ENCODE measurements at places on chromosomes 13 and 19. TPM values are rescaled to one million over a fixed set of nuclear protein-coding genes. Genes with fewer than 3 reads are reported as not detected.
A peak's percentile ranks its signal among the peaks of the same experiment; 100 is the strongest.

DNA sequence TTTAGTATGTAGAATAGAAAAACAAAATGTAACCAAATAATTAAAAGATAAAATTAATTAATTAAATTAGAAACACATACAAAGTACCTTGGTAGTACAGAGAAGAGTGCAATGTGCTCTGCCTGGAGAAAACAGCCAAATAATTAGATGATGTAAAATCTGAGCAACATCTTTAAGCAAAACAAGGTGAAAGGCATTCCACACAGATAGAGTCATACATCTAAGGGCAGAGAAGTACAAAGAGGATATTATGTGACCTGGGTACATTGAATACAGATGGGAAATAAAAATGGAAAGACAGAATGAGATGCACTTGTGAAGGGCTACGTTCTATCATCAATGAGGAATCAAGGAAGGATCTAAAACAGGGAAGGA is 25.2 kb upstream of the FNDC3A start:
- no peak for DNase-seq

DNA sequence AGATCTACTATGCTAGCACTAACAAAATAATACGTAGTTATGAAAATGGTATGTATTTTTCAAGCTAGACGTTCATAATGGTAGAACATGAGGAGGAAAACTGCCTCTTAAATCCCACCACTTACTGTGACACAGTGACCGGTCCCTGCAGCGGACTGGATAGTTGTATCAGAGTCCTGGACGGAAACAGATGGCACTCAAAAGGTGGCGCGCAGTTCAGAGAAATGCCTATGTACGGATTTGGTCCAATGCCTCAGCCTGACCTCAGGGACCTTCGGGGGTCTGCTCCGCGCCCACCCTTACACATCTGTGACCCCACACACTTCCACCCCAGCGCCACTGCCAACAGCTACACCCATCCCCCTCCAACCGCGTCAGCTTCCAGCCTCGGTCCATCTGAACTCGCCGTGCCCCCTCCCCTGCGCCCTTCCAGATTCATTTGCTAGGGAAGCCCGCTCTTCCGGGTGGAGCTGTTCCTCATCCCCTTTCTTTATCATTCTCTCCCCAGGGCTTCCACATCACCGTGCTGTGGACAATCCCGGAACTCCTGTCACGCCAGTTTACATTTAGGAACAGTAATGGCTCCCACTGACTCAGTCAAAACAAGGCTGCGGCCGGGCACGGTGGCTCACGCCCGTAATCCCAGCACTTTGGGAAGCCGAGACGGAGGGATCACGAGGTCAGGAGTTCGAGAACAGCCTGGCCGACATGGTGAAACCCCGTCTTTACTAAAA is 792 bp upstream of the LENG8 start:
- peak; percentile 77 for DNase-seq

DNA sequence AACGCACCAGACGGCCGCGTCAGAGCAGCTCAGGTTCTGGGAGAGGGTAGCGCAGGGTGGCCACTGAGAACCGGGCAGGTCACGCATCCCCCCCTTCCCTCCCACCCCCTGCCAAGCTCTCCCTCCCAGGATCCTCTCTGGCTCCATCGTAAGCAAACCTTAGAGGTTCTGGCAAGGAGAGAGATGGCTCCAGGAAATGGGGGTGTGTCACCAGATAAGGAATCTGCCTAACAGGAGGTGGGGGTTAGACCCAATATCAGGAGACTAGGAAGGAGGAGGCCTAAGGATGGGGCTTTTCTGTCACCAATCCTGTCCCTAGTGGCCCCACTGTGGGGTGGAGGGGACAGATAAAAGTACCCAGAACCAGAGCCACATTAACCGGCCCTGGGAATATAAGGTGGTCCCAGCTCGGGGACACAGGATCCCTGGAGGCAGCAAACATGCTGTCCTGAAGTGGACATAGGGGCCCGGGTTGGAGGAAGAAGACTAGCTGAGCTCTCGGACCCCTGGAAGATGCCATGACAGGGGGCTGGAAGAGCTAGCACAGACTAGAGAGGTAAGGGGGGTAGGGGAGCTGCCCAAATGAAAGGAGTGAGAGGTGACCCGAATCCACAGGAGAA is 1.9 kb downstream of the PPP1R12C start:
- peak; percentile 55 for DNase-seq

GRCh38 chr13:96200810-96201209 is 110.9 kb downstream of the HS6ST3 start:
- no peak for DNase-seq

DNA sequence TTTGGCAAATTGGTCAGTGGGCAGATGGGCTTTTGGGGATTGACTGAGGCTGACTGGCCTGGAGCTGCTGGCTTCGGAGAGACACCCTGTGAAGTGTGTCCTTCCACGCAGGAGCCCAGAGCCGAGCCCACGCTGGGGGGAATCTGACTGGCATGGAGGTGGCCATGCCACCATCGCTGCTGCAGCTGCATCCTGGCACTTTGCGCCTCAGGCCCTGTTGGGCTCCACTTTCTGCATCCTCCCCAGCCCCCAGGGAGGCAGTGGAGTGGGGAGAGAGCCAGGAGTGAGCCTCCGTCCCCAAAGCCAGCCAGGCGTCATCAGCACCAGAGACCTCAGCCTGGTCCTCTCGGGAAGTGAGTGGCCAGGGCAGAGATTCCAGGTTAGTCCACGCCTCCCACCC is 17.0 kb upstream of the NCCRP1 start:
- DNase-seq: no peak

DNA sequence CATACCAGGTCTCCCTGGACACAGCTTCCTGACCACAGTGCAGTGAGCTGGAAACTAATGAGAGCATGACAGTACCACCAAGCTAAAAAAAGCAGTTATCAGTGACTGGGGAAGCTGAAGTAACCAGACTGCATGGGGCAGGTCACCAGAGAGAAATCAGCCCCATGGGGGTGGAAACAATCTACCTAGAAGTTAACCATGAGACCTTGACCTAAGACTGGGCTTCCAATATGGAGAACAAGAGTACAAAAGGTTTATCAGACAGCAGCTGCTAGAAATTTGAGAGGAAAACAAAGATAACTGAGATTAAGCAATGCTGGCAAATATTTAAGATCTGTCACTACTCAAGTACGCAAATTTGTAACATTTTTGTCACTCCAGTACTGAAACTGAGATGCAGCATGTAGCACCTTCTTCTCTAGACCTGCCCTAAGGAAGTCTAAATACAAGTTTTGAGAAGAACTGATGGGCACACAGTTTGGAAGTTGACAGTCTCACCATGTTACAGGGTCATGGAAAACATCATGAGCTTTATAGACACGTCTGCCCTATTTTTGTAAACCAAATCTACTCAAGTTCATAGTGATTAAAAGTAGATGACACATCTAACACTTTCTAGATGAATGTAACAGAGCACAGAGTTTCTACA is 2641.8 kb upstream of the PCDH20 start:
- DNase-seq: no peak

DNA sequence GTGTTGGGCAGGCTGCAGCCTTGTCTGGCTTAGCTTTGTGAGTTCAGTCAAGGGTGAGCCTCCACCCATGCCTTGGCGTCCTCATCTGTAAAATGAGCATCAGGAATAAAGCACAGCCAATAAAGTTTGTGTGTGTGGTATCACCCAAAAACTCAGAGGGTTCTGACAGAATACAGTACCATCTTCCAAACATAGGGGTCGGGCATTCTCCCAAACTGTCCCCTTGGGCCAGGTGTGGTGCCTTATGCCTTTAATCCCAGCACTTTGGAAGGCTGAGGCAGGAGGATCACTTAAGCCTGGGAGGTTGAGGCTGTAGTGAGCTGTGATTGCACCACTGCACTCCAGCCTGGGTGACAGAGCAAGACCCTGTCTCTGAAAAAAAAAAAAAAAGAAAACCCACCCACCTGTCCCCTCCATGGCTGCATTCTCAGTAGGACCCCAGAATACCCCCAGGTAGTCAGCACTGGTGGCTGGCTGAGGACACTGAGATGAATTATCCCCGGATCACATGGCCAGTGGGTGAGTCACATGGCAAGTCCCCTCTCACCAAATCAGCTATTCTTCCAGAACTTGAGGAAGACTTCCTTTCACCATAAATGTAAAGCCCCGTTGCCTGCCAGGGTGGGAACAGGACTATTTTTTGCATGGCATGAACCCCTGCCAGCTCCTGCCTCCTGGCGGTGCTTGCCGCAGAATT is 18.6 kb downstream of the POP4 start:
- DNase-seq: no peak

CGB1 gene
- not detected for total RNA-seq

All from hepatocyte (in vitro differentiated cells).